ENCODE measurements at places on chromosomes 12 and 14. TPM values are rescaled to one million over a fixed set of nuclear protein-coding genes. Genes with fewer than 3 reads are reported as not detected.

Gene PLCZ1
- not detected for total RNA-seq

DNA sequence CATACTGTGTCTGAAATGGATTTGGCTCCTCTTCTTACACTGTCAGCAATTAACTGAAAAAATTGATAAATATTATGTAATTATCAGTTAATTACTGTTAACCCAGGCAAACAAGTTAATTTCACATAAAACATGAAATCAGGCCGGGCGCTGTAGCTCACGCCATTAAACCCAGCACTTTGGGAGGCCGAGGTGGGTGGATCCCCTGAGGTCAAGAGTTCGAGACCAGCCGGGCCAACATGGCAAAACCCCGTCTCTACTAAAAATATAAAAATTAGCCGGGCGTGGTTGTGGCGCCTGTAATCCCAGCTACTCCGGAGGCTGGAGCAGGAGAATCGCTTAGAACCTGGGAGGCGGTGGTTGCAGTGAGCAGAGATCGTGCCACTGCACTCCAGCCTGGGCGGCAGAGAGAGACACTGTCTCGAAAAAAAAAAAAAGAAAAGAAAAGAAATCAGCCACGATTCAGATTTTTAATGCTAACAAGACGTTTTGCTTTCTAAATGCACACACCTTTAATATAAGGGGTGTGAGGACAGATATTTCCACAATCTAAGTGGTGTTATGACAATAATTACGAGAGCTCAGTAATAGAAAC lies 473 bp upstream of the TMEM19 start:
- DNase-seq, result no peak

- no peak for DNase-seq
These were observed 72.2 kb upstream of the FBRSL1 start for GRCh38 chr12:132417741-132418140.

Gene EXOC3L4
- total RNA-seq, result not detected

Gene MAX
- total RNA-seq, result 66.6 TPM

Gene SMCO3
- total RNA-seq, result under 0.01 TPM

GRCh38 chr12:47832263-47832933 lies 12.7 kb upstream of the HDAC7 start:
- DNase-seq, result peak; percentile 90

Gene PLEKHH1
- total RNA-seq, result 1.1 TPM

Gene TAS2R10
- total RNA-seq, result 1.8 TPM

Gene SLC7A8
- 4.3 TPM for total RNA-seq

Gene GSC
- total RNA-seq, result 9.4 TPM

Gene DPF3
- total RNA-seq, result 0.59 TPM

DNA sequence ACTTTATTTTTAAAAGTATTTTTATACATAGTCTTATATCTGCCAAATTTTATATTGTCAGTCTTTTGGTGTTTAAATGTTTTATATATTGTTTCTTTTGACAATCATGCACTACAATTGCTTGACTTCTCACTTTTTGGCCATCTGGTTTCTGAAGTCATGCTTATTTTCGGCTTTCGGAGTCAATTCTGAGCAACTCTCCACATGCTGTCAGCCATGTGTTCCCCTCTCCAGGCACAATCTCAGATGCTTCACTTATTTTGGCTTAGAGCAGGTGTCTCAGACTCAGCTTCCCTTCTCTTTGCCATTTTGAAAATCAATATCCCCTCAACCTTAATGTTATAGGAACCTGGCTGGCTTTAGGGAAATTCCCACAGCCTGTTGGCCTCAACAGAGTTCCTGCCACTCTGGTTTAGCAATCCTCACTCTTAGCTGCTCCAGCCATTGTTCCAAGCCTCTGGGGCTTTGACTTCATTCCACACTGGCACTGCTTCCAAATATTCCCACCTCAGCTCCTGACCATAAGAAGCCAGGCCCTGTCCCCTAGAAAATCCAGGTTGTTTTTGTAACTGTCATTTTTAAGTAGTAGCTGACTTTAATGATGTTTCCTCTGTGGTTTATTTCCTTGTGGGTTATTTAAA lies 125.5 kb upstream of the FAR2 start:
- DNase-seq, result no peak

GRCh38 chr12:121990692-121991603 lies 30.7 kb upstream of the BCL7A start:
- DNase-seq, result peak; percentile 77

- no peak for DNase-seq
These were observed 119.0 kb downstream of the NCOR2 start for GRCh38 chr12:124448241-124448954.

DNA sequence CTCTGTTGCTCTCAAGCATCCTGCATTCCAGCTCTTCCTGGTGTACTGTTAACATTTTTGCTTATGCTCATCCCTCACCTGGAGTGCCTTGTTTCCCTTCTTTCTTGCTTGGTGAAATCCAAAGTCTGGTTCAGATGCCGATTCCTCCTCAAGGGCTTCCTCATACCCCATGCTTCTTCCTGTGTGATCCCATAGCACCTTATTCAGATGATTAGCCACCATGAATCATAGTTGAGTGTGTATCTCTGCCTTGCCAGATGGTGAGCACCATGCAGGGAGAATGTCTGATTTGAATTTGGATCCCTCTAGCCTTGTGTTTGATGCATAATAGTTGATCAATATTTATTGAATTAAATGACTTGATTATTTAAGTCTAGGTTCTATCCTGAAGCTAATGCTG lies 39.4 kb upstream of the ANO4 start:
- no peak for DNase-seq

GRCh38 chr14:84144166-84144565 lies 1385.8 kb upstream of the FLRT2 start:
- DNase-seq, result no peak

- peak; percentile 81 for DNase-seq
These were observed 92.9 kb downstream of the TMEM30B start for GRCh38 chr14:61188196-61188595.

Gene KLRB1
- not detected for total RNA-seq

Gene MGP
- total RNA-seq, result 16.8 TPM
